ENCODE measurements at places on chromosomes 7 and 10.

- DNase-seq = no peak
Measured at GRCh38 chr10:51629934-51630639, 69.3 kb downstream of the CSTF2T start.

GRCh38 chr10:71048971-71049615, 160.7 kb upstream of the PCBD1 start:
- no peak for DNase-seq

GRCh38 chr7:129146237-129146979, 1.9 kb downstream of the TSPAN33 start:
- DNase-seq = no peak

GRCh38 chr10:35413985-35414861, 77.9 kb downstream of the CCNY start:
- peak; percentile 57 for DNase-seq

- DNase-seq = no peak
Measured at GRCh38 chr10:133399123-133399601, 5.2 kb downstream of the MTG1 start.

Data from iris pigment epithelial cell (primary cell).